Activated CD4-positive, alpha-beta T cell treated with anti-CD3 and anti-CD28 coated beads for 36 hours (primary cell): ENCODE measurements at places on chromosomes 7 and 10.

DNA sequence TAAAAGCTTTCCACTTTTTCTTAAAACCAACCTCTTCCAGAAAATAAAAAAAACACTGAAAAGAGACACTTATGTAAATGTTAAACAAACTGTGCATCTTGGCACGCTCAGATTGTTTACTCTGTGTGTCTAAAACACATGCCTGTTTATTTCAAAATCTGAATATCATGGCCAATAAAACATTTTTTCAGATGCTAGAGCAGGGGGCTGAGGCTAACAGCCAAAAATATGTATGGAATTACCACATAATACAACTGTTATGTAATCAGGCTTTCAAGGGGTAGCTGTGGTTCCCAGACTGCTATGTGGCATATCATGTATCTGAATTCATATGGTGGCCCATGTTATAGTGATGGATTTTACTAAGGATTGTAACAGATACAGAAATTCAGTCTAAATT lies 130.4 kb downstream of the HIBADH start:
- DNase-seq: no peak

GRCh38 chr10:117164592-117165537 lies 26.8 kb upstream of the VAX1 start:
- no peak for DNase-seq

- no peak for DNase-seq
These were observed 19.7 kb downstream of the AQP1 start for GRCh38 chr7:30931161-30931928.

DNA sequence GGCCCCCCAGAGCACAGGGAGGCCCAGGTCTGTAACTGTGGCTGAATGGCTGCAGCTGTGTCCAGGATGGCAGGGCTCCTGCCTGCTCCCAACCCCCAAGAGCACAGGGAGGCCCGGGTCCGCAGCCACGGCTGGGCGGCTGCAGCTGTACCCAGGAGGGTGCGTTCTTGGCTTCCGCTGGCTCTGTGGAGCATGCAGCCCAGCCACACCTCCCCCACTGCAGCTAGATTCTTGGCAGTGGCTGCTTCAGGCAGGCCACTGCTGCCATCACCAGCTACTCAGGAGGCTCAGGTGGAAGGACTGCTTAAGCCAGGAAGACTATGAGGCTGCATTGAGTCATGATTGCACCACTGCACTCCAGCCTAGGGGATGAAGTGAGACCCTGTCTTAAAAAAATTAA lies 27.9 kb downstream of the C7orf25 start:
- no peak for DNase-seq

DNA sequence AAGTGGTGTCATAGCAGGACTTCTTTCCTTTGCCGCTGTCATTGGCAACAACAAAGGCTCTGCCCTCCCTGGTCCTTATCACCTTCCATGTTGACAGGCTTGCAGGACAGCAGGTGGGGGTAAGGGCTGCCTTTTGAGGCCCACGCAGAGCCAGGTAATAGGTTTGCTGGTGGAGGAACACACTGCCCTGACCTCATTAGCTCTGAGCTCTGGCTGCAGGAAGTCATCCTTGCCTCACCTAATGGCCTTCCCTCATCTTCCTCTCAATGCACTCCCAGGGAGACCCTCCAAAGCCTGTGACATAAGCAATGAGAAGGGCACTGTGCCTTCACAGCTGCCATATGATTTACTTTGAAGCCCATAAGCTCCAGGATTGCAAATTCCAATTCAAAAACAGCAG lies 1205.2 kb upstream of the AUTS2 start:
- DNase-seq: no peak
